ENCODE measurements at places on chromosomes 6 and 20.

GRCh38 chr6:56775498-56776166 is 132.9 kb upstream of the DST start:
- DNase-seq, result no peak

- DNase-seq, result no peak
These were observed 21.8 kb downstream of the NTSR1 start for GRCh38 chr20:62730481-62730880.

- DNase-seq, result no peak
These were observed 1.7 kb downstream of the PDE7B start for GRCh38 chr6:135853227-135853626.

DNA sequence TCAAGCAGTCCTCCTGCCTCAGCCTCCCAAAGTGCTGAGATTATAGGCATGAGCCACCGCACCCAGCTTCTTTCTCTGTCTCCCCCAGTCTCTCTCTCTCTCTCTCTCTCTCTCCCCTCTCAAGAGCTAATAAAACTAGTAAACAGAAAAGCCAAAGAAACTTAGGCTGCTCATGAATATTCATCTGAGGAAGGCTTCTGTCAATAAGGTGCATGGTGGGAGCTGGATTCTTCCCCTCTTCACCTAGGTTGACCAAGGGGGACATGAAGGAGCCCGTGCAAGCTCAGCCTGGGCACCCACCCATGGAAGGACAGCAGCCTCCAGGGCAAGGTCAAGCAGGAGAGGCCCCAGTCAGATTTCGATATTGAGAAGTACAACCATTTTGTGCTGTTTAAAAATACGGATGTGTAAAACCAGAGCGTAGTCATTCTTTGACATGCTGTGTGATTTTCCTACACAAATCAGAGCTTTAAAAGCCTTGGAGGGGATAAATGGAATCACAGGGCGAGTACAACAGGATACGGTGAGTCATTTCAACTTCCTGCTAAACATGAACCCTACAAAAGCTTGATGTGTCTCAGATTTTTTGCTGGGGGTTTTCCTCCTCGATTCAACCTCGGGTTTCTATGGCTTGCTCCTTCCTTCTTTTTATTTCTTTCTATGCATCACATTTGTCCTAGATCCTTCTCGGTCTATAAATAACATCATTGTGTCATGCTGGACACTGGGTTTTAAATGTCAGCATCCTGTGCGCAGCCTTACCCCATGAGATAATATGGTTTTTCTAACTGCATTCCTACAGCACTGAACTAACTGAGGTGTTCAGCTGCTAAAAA is 368.9 kb upstream of the JARID2 start:
- DNase-seq, result peak; percentile 61

DNA sequence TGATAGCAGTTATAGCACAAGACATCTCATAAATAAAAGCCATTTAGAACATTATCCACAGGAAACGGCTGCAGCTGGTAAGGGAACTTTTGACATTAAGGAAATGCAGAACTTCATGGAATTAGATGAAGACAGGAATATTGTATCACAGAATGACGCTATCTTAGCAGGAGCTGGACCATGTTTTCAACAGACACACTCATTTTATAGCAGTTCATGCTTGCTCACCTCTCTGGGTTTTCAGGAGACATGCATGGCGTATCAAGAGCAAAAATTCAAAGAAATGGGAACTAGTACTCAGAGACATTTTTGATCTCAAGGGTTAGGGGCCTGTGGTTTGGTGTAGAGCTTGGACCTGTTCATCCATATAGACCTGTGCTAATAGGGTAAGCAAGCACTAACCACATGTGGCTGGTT is 125.0 kb downstream of the FYN start:
- DNase-seq, result no peak

GRCh38 chr20:24970754-24971153 is 21.7 kb downstream of the CST7 start:
- DNase-seq, result no peak

GRCh38 chr6:16849280-16849987 is 88.2 kb upstream of the ATXN1 start:
- DNase-seq, result no peak

GRCh38 chr6:131255911-131256310 is 120.6 kb downstream of the AKAP7 start:
- DNase-seq, result no peak

DNA sequence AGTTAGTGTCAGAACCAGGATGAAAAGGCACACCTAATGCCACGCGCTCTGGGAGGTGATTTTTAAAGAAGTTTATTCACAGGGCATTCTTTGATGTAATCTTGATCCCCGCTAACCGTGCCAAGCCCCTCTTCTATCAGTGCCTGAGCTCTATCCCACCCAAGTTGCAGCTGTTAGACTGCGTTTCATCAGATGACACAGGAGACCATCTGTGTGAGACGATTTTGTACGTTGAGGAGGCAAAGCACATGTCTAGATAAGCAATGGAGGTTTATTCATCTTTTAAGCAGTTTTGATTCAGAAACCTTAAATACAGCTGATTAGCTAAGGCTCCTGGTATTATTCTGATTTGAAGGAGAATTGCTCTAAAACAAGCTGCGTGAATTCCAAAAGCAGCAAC is 18.6 kb downstream of the RNASET2 start:
- no peak for DNase-seq

- DNase-seq, result no peak
These were observed 242.3 kb upstream of the SUPT3H start for GRCh38 chr6:45619994-45620471.

GRCh38 chr6:63259153-63259552 is 47.9 kb downstream of the FKBP1C start:
- DNase-seq, result no peak

DNA sequence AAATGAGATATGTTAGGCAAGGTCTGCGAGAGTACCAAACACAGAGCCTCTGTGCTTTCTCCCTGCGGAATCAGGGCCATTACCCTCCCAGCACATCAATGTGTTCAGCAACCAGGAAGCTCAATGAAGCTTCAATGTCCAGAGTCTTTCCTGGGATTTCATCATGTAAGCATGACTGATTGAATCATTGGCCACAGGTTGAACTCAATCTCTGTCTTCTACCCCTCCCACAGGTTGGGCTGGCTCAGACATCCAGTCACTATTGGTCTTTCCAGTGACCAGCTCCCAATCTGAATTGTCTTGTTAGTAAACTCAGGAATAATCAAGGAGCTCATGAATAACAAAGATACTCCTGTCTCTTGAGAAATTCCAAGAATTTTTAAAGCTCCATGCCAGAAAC is 2.7 kb upstream of the DTD1 start:
- DNase-seq, result no peak

DNA sequence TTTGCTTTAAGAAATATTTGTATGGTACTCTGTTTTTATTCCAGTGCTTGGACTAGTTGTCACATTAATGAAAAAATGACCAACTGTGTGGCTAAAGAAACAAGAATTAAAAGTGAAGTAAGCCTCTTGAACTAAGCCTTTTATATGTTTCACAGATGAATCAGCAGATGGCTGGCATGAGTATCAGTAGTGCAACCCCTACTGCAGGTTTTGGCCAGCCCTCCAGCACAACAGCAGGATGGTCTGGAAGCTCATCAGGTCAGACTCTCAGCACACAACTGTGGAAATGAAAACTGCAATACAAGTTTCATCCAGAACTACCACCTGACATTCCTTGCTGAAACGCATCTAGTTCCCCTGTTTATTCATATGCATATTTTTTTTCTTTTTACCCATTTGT is 96.8 kb downstream of the B3GAT2 start:
- no peak for DNase-seq

- DNase-seq, result no peak
These were observed 69.7 kb upstream of the ADGRF4 start for GRCh38 chr6:47628448-47629272.

GRCh38 chr6:113723182-113723581 is 134.0 kb upstream of the MARCKS start:
- DNase-seq, result no peak

GRCh38 chr6:155235087-155235486 is 28.7 kb upstream of the CLDN20 start:
- DNase-seq, result no peak

DNA sequence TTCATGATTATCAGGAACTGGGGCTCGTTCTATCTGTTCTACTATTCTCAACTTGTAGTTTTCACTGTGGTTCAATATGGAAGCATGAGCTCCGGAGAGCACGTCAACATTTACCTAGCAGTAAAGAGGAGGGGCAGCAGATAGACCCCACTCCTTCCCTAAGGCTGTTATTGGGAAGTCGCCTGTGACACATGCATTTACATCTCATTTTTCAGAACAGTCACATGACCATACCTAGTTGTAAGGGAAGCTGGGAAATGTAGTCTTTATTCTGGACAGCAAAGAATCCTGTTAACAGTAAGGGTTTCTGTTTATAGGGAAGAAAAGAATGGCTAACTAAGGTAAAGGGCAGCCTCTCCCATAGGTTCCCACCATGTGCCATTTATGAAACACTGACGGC is 158.3 kb downstream of the ZFP64 start:
- no peak for DNase-seq

DNA sequence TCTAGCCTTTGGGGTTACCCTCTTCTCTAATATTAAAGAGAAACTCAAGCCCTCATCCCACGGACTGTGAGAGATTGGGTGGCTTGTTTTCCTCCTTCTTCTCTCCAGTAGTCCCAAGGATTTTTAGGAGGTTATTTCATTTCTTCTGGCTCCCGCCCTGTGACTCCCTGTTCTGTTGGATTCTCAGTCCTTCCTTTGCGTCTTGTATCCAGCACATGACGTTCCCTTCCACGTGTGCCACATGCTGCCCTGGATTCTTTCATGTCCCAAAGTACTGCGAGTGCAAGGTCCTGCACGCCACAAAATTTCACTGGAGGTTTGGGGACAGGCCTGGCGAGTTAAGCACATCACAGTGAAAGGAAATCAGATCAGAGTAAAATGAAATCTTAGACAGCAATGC is 213.4 kb downstream of the PACRG start:
- DNase-seq, result no peak

DNA sequence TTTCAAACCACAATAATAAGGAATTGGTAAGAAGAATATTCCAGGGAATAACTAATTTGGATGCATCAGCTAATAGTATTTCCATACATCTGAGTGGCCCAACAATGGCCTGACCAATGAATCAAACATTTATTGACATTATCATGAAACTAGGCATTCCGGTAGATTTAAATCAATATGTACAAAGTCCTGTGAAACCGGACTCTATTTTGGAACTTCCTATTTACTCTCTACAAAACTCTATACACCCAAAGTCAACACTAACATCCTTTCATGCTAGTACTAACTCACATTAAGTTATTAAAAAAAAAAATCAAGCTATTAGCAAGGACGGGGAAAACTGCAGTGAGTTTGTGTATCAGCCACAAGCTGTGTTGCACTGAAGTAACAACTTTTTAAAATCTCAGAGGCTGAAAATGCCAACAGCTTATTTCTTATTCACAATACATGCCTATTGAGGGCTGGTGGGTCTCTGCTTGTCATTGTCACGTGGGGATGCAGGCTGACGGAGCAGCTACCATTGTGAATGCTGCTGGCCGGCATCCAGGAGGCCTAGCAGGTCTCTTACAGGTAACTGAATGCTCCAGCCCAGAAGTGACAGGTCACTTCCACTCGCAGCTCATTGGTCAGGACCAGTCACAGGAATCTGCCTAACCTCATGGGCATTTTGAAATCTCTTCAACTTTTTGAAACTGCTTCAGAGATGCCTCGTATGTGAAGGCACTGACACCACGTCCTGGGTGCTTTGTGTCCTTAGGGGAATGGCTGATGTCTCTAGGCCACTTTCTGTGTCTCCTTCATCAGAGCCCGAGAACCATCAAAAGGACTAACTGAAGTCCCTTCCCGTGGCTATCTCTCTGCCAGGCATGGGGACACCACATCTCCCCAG is 76.3 kb downstream of the SLC22A23 start:
- DNase-seq, result no peak

DNA sequence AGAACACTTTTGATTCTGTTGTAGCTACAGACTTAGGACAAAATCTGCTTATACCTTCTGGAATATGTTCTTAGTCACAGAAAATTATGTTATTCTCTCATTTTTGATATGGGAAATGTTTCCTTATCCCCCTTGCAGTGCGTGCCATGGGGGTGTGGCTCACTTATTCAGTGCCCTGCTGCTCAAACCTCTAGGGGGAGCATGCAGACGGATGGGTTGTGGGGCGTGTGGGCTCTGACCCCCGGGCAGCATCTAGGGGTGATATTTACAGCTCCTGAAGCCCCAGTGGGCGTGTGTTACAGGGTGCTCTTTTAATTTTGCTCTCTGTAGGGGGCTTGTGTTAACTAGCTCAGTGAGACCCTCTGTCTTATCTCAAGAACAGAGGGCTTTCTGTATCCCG is 61.3 kb upstream of the FERMT1 start:
- DNase-seq, result no peak

GRCh38 chr20:52840041-52840440 is 132.1 kb upstream of the TSHZ2 start:
- DNase-seq, result no peak

DNA sequence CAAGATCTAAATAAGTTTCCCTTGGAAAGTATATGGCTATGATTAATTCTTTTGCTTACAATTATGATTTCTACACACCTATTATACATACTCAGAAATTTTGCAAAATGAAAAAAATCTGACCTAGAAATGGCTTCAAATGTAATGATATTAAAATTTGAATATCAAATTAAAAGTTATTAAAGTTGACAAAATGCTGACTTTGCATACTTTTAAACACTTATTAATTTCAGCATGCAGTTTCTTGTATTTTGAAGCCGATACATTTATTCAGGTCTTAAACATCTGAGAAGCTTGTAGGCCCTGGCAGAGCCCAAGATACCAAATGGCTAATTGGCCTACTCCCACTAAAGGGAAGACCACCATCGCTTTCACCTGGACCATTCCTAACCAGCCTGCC is 59.8 kb downstream of the SMLR1 start:
- no peak for DNase-seq

DNA sequence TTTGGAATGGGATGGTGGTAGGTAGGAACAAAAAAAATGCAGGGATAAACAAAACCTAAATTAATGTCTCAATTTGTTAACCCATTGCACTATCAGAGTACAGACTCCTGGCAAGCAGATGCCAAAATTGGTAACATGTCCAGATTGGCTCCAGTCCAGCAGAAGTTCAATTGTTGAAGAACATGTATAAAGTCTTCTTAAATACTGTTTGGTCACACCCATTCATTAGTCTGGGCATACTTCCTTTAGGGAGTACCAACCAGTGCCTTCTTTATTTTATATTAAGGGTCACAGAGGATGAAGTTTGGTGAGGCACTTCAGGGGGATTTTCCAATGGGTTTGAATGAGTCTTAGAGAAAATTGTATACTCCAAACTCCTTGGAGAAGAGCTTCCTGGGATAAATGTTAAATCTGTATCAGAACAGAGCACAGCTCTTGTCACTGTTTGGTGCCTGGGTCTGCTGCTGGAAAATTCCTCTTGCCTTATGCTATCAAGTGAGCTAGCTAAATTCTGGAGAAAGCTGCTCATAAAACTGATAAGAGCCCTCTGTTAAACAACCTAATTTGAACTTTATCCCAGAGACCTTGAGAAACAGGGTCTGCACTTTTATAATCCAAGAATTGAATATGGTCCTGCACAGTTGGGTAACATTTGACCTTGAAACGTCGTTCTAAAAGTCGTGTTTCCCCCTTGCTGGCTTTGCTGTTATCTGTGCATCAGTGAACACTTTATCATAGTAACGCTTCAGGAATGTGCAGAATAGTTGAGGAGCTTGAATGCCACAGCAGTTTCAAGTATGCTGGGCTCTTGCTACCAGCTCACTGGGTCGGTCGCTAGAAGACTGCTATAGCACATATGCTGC is 334.1 kb upstream of the CITED2 start:
- DNase-seq, result no peak
